ENCODE measurements at places on chromosomes 3 and 15.

- DNase-seq: no peak
Measured at GRCh38 chr3:111971533-111972130, 7.2 kb upstream of the ABHD10 start.

DNA sequence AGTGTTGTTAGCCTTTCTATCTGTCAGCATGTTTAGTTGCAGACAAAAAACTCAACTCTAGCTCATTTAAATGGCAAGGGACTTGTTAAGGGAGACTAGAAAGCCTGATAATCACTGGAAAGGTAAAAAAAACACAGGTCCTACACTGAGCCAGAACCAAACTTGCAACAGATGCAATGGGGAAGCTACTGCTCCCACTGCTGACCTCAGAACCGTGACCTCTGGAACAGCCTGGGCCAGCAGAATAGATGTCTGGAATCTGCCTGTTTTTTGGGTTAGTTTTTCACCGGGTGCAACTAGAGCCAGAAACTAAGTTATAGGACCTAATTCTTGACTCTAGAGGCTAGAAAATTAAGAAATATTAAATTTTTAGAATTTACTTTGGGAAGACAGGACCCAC, 32.5 kb upstream of the ARL14 start:
- no peak for DNase-seq

DNA sequence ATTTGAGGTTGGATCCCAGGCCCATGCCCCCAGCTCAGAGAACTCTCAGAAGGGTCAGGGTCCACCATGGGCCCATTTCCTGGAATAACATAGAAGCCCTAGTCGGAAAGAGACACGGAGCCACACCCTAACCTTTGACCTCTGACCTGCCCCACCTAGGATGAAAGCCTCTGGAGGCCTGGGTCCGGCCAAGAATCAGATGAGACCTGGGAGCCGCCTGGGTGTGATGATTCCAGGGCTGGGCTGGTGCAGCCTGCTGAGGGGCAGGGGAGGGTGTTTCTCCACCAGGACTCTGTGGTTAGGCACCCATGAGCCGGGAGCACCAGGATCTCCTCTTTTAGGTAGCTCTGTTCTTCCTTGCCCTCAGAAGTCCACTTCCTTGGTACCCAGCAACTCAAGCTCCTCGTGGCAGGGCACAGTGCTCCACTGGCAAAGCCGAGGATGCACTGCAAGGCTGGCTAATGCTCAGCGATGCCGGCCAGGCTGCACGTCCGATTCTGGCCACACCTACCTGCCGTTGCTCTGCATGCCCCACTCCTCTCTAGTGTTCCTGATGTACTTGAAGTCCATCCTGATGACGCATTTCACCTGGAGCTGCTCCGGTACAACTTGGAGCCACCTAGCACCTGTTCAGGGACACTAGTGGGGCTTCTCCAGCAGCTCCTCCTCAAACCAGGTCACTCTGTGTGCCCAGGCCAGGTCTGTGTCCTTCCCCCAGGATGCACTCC, 57.4 kb downstream of the ZNF445 start:
- DNase-seq: no peak

GRCh38 chr15:85543741-85544155, 163.3 kb downstream of the AKAP13 start:
- DNase-seq: no peak

DNA sequence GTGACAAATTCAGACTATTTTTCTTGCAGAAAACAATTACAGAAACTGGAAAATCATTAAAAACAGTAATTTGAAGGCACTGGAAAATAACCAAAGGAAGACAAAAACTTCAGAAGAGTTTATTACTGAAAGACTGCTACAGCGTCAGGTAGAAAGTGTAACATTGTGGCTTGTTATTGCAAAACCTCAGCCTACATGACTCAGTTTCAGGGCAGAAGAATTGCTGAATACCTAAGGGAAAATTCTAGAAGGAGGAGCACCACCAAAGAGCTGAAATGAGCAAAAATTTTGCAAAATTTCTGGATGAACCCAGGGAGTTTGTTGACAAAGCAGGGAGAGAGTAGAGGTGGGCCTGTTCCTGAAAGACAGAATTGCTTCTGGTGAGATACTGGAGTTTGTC, 219.6 kb downstream of the C3orf38 start:
- DNase-seq: no peak

DNA sequence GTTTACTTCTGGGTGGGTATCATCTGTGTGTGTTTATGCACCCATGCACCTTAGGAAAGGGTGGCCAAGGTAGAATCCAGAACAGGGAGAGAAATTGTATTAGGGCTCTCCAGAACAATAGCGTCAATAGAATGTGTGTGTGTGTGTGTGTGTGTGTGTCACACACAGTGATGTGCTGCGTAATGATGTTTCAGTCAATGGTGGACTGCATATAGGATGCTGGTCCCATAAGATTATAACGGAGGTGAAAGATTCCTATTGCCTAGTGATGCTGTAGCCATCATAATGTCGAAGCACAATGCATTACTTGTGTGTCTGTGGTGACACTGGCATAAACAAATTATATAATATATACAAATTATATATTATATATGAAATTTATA, 69.3 kb upstream of the PRR23C start:
- no peak for DNase-seq

- DNase-seq: peak; percentile 75
Measured at GRCh38 chr15:68425428-68426060, 6.4 kb downstream of the ITGA11 start.

- DNase-seq: no peak
Measured at GRCh38 chr3:134037168-134037567, 7.4 kb upstream of the SLCO2A1 start.

- DNase-seq: no peak
Measured at GRCh38 chr15:75455982-75456531, 4.6 kb upstream of the SIN3A start.

DNA sequence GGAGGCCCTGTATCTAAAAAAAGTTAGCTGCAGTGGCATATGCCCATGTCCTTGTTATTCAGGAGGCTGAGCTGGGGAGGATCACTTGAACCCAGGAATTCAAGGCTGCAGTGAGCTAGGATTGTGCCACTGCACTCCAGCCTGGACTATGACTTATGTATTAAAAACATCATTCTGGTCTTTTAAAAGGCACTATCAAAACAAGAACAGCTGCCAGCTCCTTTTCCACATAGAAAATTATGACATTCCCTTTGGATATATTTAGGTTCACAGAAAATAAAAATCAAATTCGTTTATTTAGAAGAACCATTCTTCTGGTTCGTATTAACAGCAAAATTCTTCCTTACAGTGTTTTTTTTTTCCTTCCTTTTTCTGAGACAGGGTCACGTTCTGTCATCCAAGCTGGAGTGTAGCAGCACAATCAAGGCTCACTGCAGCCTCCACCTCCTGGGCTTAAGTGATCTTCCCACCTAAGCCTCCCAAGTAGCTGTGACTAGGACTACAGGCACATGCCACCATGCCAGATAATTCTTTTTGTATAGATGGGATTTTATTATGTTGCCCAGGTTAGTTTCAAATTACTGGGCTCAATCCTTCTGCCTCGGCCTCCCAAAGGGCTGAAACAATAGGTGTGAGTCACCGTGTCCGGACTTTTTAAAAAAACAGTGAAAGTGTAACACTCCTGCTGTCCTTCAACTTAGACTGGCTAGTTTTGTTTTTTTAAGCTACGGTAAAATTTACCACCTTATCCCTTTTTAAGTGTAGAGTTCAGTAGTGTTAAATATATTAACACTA, 13.9 kb downstream of the ICE2 start:
- no peak for DNase-seq

GRCh38 chr15:39438799-39439592, 141.9 kb upstream of the THBS1 start:
- DNase-seq: no peak

GRCh38 chr15:94263341-94264273, 32.2 kb downstream of the MCTP2 start:
- DNase-seq: peak; percentile 10

DNA sequence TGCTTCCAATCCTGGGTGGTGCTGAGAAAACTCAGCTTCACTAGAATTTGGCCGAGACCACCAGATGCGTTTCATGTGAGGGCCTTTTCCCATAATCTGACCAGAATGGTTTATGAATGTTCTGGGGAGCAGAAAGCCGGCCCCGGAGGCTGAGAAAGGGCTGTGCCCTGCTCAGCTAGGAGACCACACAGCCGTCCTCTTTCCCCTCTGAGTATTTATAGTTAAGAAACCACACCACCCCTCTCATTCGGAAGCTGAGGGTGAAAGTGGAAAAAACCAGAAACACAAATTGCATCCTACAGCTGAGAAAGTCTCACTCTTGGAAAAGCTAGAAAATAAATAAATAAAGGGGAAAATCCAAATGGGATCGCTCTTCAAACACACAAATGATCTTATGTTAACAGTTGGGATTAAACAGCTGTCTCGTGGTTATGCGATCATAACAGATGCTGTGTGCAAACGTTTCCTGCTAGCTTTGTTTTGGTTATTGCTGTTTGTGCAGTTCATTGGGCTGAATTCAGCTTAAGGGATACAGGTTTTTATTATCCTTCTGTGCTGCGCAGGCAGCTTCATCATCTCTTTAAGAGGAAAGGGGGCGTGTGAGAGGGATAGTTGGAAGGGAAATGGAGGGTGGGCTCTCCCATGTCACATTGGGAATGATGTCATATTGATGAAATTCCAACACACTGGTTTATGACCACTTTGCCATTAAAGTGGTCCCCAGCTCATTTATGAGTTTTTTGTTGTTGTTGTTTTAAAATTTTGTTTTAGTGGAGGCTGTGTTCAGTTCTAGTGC, 1026.2 kb upstream of the NR2F2 start:
- no peak for DNase-seq

- peak; percentile 58 for DNase-seq
Measured at GRCh38 chr15:29103824-29104565, 165.6 kb downstream of the NSMCE3 start.

DNA sequence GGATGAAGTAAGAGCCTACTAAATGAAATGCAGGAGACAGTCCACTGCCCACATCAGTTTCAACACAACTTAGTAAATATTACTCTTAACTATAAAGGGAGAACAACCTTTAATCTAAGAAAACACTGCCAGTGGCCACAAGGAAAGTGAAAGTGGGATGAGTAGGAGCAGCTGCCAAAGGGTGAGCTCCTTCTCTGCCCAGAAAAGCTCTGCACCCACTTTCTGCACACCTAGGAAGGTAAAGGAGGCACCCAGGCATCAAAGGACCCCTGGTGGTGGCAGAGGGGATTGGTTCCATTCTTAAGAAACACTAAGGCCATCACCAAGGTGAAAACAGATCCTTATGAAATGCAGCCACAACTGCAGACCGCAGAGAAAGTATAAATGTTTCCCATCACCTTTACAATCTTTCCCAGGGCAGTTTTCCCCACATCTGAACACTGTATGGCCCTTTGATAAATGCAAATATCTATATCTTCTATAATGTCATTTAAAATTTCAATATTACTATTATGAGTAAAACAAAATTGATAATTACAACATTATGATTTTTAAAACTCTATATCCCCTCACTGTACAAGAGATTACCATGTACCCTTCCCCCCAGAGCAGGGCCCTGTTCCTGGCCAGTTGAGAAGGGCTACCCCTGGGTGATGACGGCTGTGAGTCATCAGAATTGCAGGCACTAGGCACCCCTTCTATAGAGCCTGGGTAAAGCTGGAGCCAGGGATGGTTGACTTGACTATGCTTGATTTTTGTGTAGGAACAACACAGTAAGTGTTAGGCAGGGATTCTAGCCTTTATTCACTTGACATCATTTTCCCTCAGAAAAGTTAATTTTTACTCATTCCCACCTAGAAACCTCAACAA, 92.0 kb downstream of the SNRK start:
- no peak for DNase-seq

- no peak for DNase-seq
Measured at GRCh38 chr15:56082263-56082761, 88.9 kb upstream of the NEDD4 start.

DNA sequence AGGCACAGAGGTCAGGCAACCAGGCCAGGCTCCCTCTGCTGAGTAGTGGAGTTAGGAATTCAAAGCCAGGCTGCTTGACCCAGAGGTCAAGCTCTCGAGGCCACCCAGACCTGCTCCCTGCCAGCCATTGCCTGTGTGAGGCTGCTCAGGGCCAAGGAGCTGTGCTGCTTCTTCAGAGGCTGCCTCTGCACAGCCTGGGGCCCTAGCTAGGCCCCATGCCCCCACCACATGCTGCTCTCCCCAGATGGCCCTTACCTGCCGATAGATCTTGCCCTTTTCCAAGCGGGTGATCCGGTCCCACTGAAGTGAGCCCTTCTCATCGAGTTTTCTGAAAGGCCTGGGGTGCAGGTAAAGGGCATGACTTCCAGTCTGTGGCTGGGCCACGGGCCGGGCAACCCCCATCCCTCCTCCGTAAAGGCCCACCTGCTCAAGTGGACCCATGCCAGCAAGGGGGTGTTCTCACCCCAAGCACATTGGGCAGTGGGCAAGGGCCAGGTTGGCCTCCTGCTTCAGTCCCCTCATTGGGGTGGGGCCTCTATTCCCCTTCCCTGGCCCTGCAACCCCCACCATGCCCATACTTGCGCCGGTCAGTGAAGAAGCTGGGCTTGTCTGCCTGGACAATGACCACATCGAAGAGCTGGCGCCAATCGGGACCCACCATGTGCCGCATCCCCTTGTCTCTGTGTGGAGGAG, 6.5 kb downstream of the NT5DC2 start:
- DNase-seq: no peak

- no peak for DNase-seq
Measured at GRCh38 chr3:116188231-116188785, 257.0 kb downstream of the LSAMP start.

Data from GM04504 (cell line).